A549 treated with DMSO at 1 μM for 4 hours (cell line): ENCODE measurements at places on chromosomes 2 and 18. TPM values are rescaled to one million over a fixed set of nuclear protein-coding genes. Genes with fewer than 3 reads are reported as not detected.

Gene THSD7B
- total RNA-seq = not detected in 5 replicates

Gene ALK
- total RNA-seq = 0.04 TPM in 1 of 5 replicates, not detected in the others

Gene CRYBA2
- 0.18 TPM in 1 of 5 replicates, not detected in the others for total RNA-seq

Gene PPP1R7
- total RNA-seq = 57.6 to 69.1 TPM (median 59.1 TPM) in 5 replicates

Gene CNTNAP5
- total RNA-seq = not detected in 5 replicates

Gene MGAT5
- 17.8 to 24.8 TPM (median 22.8 TPM) in 5 replicates for total RNA-seq

Gene NEU2
- not detected in 5 replicates for total RNA-seq

Gene CXCR2
- 0.13 TPM in 1 of 5 replicates, not detected in the others for total RNA-seq

Gene NPC1
- 89.8 to 100 TPM (median 94.7 TPM) in 5 replicates for total RNA-seq

Gene HOXD9
- total RNA-seq = 0.99 to 2.1 TPM (median 1.3 TPM) in 5 replicates

Gene TMEM182
- 4.8 to 6.3 TPM (median 5.3 TPM) in 5 replicates for total RNA-seq

Gene KLHL14
- not detected in 5 replicates for total RNA-seq

Gene MYCN
- total RNA-seq = not detected in 5 replicates

Gene PXDN
- 8.5 to 13.8 TPM (median 12.3 TPM) in 5 replicates for total RNA-seq

Gene NLRC4
- total RNA-seq = 0.05 TPM in 1 of 5 replicates, not detected in the others
